Panc1 (cell line): ENCODE measurements at places on chromosomes 1 and 21.

DNA sequence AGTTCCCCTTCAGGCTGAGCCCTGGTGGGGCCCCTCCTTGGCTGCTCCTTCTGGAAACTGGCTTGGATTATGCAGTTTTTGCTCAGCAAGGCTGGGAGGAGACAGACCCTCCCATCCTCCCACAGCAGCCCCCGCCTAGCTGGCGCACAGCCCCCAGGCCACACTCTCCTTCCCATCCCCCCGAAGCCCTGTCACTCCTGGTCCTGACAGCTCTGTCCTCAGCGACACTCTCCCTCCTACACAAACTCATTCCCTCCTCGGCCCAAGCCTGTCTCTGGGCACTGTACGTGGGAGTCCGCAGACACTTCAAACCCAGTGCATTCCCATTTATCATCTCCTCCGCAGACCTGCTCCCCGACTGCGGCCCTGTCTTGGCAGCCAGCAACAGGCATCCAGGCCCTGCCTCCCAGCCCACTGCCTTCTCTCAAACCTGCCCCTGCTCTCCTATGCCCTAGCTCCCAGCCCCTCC lies 25.0 kb upstream of the EPHB2 start:
- no peak for DNase-seq

DNA sequence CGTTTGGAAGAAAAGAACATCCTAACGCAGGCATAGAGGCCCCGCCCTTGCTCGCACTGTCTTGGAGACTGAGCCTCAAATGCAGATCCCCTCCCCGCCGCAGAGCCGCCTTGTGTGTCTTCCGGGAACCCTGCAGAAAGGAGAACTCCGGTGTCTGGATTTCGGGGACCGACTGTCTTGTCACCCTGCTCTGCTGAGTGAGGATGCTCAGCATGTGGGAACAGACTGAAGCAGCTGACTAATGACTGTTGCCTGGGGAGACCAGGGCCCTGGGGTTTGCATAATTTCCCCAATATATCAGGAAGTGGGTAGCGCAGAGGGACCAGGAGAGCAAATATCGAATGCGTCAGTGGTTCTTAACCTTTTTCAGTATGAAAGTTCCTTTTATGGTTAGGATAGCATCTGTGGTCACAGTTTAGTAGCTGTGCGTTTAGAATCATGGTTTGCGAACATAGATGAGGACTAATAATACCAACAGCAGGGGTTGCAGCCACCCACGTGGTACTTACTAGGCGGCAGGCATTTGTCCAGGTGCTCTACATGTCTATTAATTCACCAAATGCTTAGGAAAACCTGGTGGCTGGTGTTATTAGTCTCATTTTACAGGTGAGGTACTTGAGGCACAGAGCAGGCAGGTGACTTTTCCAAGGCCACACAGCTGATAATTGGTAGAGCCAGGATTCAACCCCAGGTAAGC lies 14.3 kb downstream of the GPR137B start:
- no peak for DNase-seq

- DNase-seq: no peak
Measured at GRCh38 chr1:90067194-90067931, 72.5 kb downstream of the ZNF326 start.

DNA sequence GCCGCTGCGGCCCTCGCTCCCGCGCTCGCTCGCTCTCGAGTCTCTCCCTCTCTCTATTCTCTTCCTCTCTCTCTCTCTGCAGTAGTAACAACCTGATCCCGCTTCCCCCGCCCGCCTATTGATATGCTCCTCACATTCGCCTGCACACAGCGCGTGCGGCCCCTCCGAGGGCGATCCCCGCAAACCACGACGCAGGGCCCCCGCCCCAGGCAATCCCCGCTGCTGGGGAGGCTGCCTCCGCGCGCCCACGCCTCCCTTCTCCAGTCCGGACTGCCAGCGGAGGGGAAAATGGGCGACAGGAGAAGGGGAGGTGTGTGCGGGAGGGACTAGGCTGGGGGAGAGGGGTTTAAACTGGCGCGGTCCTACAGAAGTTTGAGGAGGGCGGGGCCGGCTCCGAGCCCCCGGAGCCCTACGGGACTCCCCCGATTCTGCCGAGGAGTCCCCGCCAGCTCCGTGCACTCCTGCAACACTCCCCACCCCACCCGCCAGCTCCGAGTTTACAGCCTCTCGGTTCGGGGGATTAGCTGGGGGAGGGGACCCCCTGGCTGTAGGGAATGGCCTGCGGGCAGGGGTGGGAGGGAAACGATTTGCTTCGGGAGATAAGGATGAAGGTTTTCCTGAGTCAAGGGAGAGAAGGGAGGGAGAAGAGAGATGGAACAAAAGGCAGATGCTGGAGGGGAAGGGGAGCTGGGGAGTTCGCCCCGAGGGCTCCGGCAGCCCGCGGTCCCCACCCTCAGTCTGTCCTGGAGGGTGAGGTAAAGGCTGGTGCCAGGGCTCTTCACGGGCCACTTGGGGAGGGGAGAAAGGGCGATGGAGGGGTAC lies 66.6 kb downstream of the SYT2 start:
- DNase-seq: no peak

GRCh38 chr1:152160576-152160975 lies 1.5 kb upstream of the RPTN start:
- DNase-seq: no peak
